Stimulated activated CD4-positive, alpha-beta T cell treated with anti-CD3 and anti-CD28 coated beads, Interleukin-4, amount 100 ng/mL, for 1 hour (primary cell): ENCODE measurements at places on chromosomes 3 and 15.
A peak's percentile ranks its signal among the peaks of the same experiment; 100 is the strongest.

DNA sequence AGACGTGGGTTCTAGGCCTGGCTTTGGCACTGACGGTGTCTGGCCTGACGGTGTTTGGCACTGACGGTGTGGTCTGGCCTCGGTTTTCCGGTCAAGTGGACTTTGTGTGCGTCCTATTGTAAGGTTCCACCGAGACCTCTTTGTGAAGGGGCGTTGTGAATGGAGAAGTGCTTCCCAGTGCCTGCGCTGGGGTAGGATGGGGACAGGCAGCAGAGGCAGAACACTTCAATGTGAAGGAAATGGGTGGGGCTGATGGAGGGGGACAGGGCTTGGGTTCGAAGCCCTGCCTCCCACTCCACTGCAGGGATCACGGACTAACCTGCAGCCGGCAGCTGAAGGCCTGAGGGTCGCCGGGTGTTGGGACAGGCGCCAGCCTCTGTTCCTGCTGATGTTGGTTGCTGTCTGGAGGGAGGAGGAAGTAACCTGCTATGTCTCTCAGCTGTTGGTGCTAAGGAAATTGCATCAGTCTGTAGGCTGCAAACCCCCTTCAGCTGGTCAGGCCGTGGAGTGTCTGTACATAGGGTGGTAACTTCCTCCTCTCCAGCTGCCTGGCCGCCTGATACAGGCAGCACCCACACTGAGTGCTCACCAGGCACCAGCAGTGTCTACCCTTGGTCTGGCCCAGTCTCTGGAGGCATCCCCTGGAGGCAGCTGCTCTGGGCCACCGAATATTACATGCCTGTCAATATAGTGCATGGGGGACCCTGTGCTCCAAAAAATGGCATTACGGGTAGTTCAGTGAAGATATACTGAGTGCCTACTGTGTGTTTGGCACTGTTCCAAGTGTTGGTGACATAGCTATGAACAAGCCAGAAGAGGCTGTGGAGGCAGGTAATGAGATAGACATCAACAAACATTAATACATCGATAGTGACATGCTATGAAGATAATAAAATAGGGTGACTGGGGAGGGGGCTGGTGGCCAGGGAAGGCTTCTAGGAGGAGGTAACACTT lies 1.1 kb downstream of the TM6SF1 start:
- DNase-seq = no peak

DNA sequence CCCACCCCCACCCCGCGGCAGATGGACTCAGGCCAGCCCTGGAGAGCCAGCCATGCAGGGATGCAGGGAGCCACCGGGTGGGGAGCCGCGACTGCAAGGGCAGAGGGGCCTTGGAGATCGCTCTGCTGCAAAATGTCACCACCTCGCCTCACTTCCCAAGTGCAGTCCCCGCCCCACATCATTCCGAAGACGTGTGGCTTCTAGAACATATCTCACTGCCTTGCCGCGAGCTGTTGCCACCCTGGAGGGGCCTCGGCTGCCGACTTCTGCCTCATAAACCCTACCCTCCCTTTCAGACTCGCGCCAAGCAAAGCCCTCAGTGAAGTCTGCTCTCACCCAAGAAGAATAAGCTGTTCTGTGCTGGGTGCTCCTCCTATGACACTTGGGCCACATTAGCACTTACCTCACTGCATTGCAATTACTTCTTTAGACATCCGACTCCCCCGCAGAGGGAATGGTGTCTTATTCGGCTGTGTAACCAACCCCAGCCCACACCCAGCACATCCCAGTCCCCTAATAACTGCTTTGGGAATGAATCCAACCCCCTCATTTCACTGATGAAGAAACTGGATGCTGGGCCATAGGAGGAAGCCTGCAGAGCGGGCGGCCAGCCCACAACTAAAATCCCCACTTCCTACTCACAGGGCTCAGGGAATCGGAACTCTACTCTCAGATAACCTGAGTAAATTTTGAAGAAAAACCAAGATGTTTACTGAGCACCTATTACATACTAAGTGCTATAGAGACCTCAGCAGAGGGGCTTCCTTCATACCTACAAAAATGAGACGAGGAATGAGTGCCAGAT lies 8.6 kb downstream of the TLE3 start:
- DNase-seq = no peak

GRCh38 chr3:5390936-5391625 lies 203.6 kb downstream of the EDEM1 start:
- DNase-seq = no peak

GRCh38 chr15:73948982-73949381 lies 22.7 kb downstream of the LOXL1 start:
- no peak for DNase-seq

DNA sequence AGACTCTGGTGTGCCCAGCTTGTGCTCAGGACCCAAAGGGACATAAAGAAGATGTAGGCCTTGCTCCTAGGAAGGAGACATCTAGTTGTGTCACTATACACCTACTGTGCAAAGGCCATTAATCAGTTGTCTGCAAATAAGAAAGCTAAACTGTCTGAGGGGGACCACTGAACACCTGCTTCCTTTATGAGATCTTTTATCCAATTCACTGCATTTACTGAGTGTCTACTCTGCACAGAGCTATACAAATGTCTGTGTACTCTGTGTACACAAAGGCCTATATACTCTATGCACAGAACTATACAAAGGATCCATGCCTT lies 124.8 kb downstream of the CTNNB1 start:
- no peak for DNase-seq

DNA sequence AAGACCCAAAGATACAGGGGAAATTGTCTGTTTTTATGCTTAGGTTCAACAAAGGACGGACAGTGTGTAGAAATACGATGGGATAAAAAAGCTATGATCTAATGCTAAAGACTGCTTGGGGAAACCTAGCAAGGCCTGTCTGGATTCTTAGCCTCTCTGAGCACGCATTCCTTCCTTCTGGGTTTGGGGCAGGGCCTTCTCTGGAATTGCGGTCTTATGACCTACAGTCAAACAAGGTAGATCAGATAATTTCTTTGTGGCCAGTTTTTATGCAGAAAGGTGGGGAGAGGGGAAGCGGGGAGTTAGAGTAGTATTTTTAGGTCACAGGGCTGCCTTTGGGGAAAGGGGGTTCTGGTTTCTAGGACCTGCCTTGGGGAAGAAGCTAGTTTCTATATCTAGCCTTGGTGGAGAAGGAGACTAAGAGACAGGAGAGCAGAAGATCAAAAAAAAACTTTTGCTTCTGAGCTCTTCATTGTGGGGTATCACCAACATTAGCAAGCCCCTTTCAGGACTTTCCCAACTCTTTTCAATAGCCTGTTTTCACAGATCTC lies 39.1 kb upstream of the LIPC start:
- no peak for DNase-seq

DNA sequence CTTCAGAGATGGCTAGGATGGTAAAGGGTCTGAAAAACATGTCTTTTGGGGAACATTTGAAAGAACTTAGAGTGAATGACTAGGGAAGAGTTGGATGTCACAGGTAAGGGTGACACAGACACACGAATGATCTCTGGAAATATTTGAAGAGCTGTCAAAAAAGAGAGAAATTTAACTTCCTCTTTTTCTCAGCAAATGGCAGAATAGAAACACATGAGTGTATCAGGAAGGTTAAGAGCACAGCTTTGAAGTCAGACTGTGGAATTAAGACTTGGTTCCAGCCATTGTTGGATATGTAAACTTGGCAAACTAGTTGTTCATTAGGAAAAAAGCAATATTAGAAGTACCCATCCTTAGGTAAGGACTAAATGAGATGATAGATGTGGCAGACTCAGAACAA lies 117.7 kb downstream of the IMPG2 start:
- no peak for DNase-seq

DNA sequence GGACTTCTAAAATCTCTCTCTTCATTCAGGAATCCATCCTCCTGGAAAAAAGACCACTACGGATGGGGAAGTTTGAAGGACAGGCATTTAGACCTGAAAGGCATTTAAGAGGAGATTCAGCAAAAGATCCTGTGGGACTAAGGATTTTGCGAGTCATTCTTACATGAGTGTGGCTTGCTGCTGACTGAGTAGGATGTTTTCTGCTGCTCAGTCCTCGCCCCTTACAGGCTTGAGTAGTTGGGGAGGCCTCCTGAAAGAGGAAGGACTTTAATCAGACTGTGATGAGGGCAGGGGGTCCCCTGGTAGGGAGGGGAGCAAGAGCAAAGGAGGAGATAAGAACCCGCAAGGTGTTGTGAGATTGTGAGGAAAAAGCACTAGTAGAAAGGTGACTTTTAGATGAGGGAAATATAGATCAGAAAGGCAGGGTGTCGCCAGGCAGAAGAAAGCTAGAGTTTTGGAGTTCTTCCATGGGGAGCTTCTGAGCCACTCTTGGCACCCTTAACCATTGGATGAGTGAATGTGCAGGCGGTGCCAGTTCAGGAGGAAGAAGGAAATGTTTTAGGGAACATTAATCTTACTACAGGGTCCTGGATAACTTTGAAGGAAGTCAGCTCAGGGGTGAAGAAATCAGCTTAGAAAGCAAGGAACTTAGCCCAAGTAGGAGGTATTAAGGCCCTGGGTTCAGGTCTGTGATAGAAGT lies 171.1 kb downstream of the RORA start:
- DNase-seq = no peak

DNA sequence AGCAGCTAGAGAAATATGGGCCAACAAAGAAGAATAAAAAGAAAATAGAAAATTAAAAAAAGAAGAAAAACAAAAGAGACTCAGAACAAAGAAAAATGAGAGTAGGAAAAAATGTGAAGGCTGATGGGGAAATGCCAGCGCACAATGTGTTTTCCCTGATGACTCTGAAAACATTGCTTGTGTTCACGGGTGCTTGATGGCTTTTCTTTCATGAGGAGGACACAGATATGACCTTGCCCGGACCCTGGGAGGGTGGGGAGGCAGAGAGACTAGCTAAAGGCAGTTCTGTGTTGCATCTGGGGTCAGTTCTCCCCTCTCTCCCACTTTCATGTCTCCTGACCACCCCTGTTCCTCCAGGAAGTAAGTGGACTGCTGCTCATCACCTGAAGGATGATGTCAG lies 125.9 kb downstream of the MOBP start:
- DNase-seq = no peak

- no peak for DNase-seq
These were observed 75.7 kb downstream of the C3orf38 start for GRCh38 chr3:88225326-88226008.

- DNase-seq = no peak
These were observed 276.9 kb downstream of the GBE1 start for GRCh38 chr3:81484520-81484919.

GRCh38 chr15:70628549-70628896 lies 134.8 kb downstream of the UACA start:
- DNase-seq = no peak

DNA sequence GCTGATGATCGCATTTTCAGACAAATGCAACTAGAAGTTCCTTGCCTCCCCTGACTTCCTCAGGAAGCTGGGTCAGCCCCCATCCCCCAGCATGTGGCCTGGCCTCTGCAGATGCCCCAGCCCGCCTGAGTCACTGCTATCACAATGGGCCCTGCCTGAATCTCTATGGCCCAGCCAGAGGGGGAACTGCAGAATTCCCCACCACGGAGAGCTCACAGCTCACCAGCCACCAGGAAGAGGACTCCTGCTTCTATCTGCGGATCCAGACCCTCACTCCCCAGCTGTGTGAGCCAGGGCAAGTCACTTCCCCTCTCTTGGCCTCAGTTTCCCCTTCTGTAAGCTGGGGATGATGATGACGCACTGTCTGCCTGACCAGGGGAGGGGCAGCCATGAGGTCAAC lies 6.9 kb downstream of the PLXND1 start:
- DNase-seq = no peak

- DNase-seq = no peak
These were observed 8.4 kb downstream of the CDAN1 start for GRCh38 chr15:42728560-42728959.

DNA sequence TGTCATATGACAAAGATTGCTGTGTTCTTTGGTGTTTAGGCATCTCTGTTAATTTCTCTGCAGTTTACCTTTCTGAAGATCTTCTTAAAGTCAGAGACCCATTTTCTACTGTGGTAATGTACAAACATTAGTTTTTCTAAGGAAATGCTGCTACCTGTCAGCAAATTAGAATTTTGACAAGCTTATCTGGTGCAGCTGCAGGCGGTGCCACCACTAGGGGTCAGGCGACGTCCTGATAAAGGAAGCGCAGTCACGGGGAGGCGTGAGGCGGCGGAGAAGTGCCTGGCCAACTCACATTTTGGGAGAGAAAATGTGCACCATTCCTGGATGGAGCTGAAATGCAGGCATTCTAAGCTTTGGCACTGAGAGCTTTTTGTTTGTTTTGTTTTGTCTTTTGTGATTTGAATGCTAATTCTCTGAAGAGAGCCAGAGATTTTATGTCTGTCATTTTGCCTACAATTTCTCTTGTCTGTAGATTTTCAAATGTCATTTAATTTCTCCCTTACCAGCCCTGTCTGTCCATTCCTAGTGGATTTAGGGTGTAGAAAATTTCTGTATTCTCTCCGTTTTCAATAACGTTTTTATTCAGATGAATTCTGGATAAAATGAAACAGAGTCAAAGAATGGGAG lies 24.9 kb upstream of the SIAH2 start:
- peak; percentile 88 for DNase-seq

- DNase-seq = peak; percentile 44
These were observed 412 bp upstream of the CTXN2 start for GRCh38 chr15:48190932-48191573.

DNA sequence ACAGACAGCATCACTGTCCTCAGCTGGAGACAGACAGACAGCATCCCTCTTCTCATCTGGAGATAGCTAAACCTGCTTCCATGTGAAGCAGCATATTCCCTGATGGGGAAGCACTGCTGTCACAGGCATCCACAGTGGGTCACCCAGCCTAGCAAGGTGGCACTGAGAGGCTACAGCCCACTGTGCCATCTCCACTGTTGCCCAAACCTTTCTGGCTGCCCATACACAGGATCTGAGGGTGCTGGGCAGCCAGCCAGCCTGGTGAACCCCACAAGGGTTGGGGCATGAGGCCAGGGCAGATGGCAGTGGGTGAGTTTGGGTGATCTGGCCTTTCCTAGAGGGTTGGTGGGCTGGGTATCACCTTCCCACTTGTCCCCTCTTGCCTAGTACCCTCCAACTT lies 11.7 kb downstream of the CHST13 start:
- no peak for DNase-seq

DNA sequence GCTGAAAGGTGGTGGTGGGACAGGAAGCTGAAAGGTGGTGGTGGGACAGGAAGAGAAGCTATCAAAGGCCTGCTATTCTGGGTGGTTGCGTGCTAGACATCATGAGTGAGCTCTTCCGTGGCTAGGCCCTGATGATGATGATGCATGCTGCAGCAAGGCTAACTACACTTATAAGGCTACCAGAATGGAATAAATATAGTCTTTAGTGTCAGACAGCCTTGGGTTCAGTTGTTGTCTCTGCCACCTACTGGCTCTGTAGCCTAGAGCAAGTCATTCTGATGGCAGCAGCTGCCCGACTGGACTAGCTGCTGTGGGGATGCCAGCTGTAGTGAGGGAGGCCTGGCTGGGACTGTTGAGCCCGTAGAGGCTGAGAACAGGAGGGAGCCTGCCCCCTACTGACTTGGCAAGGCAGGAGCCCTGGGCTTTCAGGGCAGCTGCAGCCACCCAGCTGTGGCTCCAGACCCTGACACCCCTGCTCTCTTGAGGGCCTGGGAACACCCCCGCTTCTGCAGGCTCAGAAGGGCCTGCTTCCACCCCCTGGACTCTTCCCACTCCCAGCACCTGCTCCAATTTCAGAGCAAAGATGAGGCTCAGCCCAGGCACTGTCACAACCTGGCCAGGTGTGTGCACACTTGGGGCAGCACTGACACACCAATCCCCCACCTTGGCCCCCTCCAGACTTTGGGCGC lies 21.4 kb upstream of the ZBED2 start:
- peak; percentile 63 for DNase-seq
